ENCODE measurements at places on chromosomes 16 and 17.
A peak's percentile ranks its signal among the peaks of the same experiment; 100 is the strongest.

- DNase-seq, result peak; percentile 69
Measured at GRCh38 chr17:2051061-2051932, 3.6 kb upstream of the HIC1 start.

DNA sequence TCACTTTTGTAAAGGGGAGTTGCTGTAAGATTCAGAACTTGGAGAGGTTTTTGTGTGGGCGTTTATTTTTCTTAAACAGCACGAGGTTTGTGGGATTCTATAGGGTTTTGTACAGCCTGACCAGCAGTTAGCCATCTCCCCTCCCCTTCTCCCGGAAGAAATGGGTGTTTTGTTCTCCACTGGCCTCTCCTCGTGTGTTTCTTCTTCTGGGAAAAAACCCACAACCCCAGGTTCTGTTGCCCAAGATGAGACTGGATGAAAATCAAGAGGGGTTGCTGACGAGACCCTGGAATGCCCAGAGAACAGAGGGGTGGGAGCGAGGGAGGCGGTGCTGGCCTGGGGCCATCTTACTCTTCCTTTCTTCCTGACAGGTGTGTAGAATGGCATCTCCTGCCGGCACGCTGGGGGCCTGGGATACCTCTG lies 186.1 kb downstream of the MSI2 start:
- no peak for DNase-seq

GRCh38 chr17:3979290-3979611 lies 15.0 kb upstream of the ATP2A3 start:
- no peak for DNase-seq

DNA sequence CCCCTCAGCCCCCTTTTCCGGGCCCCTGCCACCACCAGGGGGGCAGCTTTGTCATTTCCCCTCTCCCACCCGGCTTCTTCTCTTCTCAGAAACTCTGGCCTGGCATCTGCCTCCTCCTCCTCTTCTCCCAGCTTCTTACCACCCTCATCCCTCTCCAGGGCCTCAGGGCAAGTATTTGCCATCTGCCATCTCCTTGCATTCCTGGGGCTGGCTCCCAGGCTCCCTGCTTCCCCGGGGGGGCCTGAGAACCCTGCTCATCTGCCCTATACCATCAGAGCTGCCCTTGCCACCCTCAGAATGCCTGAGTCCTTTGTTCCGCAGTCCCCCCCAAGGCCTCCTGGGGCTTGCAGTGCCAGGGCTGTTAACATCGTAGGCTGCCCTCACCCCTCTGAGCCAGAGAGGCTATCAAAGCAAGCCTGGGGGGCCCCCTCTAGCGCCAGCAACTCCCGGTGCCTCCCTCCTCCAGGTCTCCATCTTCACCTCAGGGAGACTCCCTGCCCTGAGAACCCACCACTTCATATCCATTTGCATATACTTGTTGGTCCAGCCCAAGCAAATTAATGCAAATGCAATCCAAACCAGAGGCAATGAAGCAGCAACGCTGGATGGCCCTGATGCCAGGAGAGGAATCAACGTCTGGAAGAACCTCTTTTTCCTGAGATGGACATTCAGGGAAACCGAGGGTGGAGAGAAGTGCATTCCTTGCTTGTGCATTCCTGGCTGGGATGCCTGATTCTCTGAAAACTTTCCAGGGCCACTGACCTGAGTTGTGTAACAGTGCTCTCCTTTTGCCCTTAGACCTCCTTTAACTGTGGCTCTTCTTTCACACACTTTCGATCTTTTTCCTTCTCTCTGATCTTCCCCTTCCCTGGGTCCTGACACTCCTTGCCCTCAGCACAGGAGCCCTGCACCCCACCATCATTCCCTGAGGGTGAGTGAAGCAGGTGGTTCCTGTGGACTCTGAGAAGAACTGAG lies 20.7 kb upstream of the SP2 start:
- no peak for DNase-seq

- DNase-seq, result no peak
Measured at GRCh38 chr16:69663846-69664245, 62.5 kb downstream of the NQO1 start.

DNA sequence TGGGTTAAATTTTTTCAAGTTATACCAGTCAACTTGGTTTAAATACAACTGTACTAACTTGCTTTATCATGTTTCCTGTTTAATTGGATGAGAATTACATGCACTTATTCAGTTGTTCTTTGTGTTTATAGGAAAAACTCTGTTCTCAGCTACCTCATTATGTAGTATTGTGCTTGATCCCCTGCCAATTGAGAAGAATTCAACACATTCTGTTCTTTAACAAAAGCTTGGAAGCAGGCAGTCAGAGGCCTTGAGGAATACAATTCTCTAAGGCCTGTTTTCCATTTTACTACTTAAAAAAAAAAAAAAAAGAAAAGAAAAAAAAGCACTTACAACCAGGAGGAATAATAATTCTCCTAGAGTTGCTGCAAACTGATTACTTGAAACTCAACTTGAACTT lies 60.6 kb upstream of the CMIP start:
- DNase-seq, result no peak

GRCh38 chr17:33896263-33896662 lies 358.8 kb upstream of the CCL2 start:
- no peak for DNase-seq

- no peak for DNase-seq
Measured at GRCh38 chr17:19264681-19265080, 27.5 kb downstream of the EPN2 start.

DNA sequence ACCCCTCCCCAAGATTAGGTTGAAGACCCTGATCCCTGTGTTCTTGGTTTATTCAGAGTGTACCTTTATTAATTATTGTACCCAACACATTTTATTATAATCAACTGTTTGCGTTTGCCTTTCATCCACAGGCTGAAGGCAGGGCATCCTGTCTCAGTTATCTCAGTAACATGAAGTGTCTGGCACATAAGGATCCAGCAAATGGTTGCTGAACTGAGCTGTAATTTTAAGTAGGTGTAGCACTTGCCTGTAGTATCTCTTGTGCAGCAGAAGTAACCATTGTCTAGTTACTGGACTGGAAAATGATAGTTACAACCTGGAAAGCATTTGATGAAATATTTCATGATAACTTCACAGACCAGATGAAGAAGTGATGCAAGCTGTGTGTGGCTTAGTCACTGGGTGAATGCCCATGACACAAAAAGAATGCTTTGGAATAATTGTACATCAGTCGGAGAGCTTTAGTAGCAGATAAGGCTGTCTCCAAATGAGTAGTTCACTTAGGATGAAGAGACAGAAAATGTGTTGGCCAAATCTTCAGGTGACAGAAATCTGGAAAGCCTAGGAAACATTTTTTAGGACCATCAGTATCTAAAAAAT lies 56.6 kb downstream of the ESRP2 start:
- DNase-seq, result no peak

DNA sequence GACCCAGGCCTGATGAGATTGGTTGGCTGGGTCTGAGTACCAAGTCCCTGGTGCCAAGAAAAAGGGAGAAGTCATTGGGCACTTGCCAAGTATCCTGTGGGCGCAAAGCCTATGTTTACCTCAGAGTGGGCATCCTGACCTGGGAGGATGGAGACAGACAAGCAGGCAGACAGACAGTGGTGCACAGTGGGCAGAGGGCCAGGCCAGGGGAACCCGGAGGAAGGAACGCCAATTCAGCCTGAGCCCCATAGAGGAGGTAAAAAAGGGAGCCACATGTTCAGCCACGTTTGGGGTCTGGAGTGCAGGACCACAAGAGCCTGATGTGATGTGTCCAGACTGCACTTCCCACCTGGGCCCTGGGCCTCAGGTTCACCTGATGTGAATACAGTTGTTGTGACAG lies 5.4 kb downstream of the PHKG2 start:
- no peak for DNase-seq

GRCh38 chr17:34993031-34993430 lies 12.7 kb downstream of the LIG3 start:
- no peak for DNase-seq

- no peak for DNase-seq
Measured at GRCh38 chr16:81470796-81471636, 26.4 kb downstream of the CMIP start.

GRCh38 chr17:12472252-12473173 lies 193.2 kb upstream of the MYOCD start:
- DNase-seq, result no peak

- DNase-seq, result peak; percentile 82
Measured at GRCh38 chr17:27294689-27295630, 1.0 kb downstream of the WSB1 start.

DNA sequence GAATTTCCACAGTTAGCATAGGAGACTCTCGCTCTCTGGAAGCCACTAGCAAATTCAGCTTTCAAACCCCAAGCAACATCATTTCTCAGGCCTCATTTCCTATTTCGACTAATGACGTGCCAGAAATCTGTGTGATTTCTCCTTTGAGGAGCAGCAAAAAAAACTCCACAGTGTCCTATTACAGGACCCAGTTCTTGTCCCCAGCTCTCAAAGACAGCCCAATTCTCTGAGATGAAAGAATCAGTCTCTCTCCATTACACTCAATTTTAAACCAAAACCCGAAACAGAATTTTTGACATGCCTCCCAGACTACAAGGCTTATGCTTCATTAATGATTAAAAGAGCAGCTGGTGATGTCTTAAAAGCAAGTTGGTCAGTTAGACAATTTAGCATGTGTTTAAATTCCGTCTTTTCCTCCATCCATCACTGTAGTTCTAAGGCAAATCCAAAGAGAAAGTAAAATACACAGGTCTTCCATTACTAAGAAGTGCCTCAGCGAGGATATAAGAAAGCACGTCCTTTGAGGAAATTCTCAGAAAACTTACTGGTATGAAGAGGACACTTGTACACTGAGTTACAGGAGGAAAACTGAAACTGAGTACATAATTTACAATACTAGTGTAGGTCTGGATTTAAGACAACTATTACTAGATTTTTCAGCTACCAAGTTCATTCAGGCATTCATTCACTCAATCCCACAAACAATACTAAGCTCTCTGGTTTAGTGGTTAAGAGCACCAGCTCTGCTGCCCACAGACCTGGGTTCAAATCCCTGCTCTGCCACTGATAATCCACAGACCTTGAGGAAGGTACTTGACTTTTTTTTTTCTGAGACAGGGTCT lies 12.5 kb downstream of the TOM1L2 start:
- peak; percentile 36 for DNase-seq

DNA sequence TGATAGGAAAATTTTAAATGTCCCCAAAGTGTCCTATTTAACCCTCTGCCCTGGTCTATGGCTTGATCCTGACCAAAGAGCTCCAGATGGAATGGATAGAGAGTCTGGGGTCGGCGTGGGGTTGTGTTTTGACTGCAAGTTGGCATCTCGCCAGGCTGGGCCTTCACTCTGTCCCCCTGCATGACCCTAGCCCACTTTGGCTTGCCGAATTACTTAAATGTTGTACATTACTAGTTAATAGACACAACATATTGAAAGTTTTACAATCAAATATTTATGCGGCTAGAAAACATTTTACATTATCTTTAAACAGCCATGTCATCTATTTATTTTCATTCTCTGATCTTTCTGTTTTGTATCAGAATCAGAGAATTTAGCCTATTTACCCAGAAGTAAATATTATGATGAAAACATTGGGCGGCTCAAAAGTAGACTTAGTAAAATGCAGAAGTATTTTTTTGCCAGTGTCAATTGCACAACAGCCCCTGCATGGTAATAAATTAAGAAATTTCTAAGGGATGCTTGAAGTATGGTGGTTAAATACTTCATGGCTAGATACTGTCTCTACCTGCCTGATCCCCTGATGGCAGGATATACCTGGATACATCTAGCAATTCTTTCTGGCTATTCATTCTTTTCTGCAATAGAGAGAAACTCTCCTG lies 18.8 kb upstream of the MYOCD start:
- no peak for DNase-seq

DNA sequence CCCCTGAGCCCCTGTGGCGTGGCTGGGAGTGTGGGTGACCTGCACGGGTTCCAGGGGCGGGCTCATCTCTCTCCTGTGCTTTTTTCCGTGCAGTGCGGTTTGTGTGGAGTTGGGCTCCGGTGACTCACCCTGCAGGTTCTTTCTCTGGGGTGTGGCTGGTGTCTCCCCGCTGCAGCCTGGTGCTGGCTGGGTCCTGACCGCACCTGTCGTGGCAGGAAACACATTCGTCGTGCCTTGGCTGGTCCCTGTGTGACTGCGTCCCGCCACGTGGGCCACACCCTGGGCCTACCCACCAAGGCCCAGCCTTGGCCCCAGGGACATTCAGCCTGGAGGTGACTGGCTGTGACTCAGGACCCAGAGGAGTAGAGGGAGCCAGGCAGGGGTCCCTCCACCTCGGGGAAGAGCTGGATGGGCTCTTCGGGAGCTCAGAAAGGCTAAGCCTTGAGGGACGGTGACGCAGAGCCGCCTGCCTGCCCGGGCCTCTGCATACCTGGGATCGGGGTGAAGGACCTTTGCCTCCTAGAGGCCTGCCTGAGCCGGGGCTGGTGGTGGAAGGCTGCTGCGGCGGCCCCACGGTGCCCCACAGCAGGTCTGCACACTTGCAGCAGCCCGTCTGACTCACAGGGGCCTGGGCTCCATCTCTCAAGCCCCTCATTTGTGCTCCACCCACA lies 7.8 kb downstream of the TRAF7 start:
- DNase-seq, result no peak

- peak; percentile 74 for DNase-seq
Measured at GRCh38 chr16:24848065-24848464, 2.3 kb downstream of the SLC5A11 start.

GRCh38 chr16:15464401-15465186 lies 30.2 kb downstream of the BMERB1 start:
- DNase-seq, result no peak

DNA sequence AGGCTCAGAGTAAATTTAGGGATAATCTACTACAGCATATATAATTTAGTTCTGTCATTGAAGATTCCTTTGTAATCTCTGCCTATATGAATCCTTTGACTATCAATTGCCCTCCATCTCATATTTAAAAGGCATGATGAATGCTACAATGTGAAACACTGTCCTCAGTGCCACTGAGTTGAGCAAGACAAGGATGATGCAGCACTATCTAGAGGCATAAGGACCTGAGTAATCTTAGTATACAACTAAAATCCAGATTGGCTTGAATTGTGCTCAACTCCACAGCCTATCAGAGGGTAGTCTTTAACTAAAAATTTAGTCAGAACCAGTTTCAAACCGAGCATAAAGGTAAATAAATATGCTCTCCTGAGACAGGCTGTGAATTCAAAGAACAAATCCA lies 11.6 kb upstream of the STRADA start:
- DNase-seq, result no peak

DNA sequence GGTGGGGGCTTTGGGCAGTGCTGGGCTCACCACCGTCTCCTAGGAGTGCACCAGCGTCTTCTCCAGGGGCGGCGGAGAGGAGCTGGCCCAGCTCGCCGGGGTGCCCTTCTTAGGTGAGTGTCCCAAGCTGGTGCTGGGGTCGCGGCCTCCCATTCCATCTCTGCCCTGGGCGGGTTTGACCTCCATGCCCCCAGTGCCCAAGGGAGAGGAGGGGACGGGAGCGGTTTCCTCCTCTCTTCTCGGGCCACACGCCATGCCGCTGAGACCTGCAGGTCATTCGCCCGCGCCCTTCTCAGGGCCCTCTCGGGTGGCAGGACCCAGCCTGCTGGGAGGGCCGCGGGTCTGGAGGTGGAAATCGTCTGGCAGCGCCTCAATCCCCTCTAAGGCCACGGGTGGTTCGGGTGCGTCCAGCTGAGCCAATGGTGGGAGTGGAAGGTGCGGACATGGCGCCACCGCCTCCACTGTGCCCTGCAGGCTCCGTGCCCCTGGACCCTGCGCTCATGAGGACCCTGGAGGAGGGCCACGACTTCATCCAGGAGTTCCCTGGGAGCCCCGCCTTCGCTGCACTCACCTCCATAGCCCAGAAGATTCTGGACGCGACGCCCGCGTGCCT lies 5.3 kb downstream of the IGFALS start:
- DNase-seq, result no peak

- DNase-seq, result no peak
Measured at GRCh38 chr16:373020-373598, 2.8 kb upstream of the MRPL28 start.

Data from fibroblast of skin of right quadriceps (primary cell).